GM18507 (cell line): ENCODE measurements at places on chromosomes 7 and 10.

GRCh38 chr10:33134011-33134751 is 176.2 kb upstream of the ITGB1 start:
- DNase-seq: no peak

- no peak for DNase-seq
Measured at GRCh38 chr7:2051707-2052656, 180.8 kb downstream of the MAD1L1 start.

GRCh38 chr7:7798510-7798909 is 80.1 kb upstream of the RPA3 start:
- DNase-seq: no peak

DNA sequence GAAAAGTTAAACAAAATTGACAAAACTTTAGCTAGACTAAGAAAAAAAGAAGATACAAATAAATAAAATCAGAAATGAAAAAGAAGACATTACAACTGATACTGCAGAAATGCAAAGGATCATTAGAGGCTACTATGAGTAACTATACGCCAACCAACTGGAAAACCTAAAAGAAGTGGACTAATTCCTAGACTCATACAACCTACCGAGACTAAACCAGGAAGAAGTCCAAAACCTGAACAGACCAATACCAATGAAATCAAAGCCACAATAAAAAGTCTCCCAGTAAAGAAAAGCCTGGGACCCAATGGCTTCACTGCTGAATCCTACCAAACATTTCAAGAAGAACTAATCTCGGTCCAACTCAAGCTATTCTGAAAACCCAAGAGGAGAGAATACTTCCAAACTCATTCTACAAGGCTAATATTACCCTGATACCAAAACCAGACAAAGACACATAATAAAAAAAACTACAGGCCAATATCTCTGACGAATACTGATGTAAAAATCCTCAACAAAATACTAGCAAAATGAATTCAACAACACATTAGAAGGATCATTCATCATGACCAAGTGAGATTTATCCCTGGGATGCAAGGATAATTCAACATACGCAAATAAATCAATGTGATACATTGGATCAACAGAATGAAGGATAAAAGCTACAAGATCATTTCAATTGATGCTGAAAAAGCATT is 20.3 kb downstream of the ELAPOR2 start:
- no peak for DNase-seq

- DNase-seq: no peak
Measured at GRCh38 chr7:10156972-10157371, 816.7 kb upstream of the PHF14 start.

DNA sequence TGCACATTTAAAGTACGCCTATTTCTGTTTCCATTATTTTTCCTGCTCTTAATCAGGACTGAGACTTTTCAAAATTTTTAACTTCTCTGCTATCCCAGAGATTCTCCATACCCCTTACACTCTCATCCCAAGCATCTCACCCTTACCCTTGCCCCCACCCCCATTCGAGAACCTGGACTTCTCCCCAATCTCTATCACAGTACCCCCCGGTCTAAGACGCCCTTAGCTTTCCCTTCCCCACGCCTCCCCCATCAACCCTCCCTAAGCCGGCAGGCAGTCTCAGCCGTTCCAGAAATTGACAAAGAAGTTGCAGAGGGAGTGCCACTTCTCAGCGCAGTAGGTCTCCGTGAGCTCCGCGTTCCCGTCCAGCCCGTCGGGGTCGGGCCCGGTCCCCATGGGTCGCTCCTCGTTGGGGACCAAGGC is 1.4 kb downstream of the FGFBP3 start:
- DNase-seq: no peak

GRCh38 chr10:7491949-7492659 is 81.3 kb upstream of the SFMBT2 start:
- no peak for DNase-seq

GRCh38 chr7:311131-311680 is 21.2 kb downstream of the FOXL3 start:
- no peak for DNase-seq

- no peak for DNase-seq
Measured at GRCh38 chr7:1677206-1678080, 7.4 kb downstream of the ELFN1 start.

GRCh38 chr7:101185258-101185839 is 5.3 kb upstream of the NAT16 start:
- no peak for DNase-seq

DNA sequence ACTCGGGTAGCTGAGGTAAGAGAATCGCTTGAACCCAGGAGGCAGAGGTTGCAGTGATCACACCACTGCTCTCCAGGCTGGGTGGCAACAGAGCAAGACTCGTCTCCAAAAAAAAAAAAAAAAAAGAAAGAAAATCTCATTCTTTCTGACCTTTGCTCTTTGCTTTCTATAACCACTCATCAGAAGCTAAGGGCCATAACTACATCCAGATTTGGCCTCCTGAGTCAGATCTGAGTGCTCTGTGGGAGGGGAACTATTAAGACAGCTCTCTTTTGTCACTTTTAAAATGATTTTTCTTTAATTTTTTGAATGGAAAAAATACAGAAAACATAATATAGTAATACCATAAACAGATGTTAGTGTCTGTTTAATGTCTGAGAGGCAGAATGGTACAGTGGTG is 210.1 kb downstream of the KIAA1217 start:
- no peak for DNase-seq

GRCh38 chr7:135940077-135941075 is 36.8 kb downstream of the MTPN start:
- DNase-seq: no peak
